Esophagus mucosa (tissue), 1 donor: ENCODE measurements at places on chromosomes 1 and 21.

GRCh38 chr1:226304291-226304955 lies 4.5 kb downstream of the LIN9 start:
- no peak for ATAC-seq

DNA sequence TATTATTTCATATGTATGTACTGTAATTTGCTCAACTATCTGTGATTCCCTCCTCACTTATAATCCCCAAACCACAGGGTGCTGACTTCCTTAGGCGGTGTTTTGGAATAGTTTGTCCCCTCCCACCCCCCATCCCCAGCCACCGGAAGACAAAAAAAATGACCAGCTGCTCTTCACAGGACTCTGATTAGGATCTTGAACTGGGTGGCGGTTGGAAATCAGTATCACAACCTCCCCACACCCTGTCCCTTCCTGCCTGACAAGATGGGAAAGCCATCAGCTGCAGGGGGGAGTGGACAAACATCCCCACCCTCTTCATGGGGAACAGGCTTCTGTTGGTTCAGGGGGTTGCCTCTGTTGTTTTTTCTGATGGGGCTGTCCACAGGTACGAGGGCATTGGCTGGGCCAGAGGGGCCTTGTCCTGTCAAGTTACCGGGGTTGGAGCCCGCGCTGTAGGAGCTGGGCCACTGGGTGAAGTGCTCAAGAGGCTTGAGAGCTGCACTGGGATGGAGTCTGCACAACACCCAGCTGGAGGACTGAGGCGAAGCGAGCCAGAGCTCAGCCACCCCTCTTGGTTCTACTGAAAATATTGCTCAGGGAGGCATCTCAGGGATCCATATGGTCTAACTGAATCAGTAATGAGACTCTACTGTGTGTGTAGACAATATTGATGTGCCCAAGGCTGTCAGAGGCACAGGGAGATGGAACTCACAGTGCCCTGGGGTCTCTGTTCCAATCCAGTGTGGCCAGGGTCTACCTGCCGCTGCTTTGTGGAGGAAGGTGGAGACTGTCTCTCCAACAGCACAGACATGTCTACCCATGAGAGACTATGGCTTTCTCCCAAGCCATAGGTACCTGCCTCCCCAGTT lies 28.2 kb downstream of the NAV1 start:
- no peak for ATAC-seq

DNA sequence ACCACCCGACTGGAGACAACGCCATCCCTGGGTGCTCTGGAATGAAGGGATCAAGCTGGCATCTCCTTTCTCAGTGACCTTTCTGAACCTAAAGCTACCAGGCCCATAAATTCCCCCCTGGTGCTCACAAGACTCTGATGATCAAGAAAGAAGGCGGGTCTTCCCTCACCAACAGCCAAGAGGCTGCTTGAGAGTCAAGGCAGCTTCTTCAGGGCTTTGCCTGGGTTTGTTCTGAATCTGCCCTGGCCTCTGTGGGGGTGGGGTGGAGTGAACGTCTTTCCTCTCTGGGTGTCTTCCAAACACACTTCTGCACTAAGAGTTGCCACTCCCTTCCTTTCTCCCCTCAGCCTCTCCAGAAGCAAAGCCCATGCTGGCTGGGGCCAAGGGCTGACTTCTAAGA lies 36.1 kb downstream of the CD247 start:
- ATAC-seq: no peak

- ATAC-seq: peak; percentile 76
Observed at GRCh38 chr21:25881524-25882376, 147.0 kb downstream of the GABPA start.

GRCh38 chr1:117122330-117123025 lies 929 bp upstream of the TRIM45 start:
- ATAC-seq: no peak

DNA sequence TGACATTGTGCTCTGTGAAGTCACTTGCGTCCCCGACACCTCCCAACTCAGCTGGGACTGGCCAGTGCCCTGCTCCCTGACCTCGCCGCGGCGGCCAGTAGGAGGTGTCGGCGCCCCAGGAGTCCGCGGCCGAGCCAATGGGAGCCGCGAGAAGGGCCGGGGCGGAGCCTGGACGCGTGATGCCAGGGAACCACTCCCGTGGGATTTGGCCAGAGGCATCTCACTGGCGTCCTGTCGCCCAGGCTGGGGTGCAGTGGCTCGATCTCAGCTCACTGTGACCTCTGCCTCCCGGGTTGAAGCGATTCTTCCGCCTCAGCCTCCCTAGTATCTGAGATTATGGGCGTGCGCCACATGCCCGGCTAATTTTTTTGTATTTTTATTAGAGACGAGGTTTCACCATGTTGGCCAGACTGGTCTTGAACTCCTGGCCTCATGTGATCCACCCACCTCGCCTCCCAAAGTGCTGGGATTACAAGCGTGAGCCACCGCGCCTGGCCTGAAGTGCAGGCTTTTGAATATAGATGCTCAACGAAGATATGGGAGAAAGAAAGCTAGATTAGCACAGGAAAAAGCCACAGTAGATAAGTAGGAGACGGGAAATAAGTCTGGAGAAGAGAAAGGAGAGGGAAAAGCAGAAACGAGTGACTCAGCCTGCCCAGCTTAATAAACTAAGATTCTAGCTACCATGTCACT lies 38.0 kb downstream of the ZBTB8OS start:
- peak; percentile 98 for ATAC-seq
